Activated T-cell treated with anti-CD3 and anti-CD28 coated beads, Interleukin-2, amount 50 U/mL, for 72 hours (primary cell): ENCODE measurements at places on chromosomes 4 and X. TPM values are rescaled to one million over a fixed set of nuclear protein-coding genes. Genes with fewer than 3 reads are reported as not detected.

The QDPR gene
- total RNA-seq = 22.4 TPM

The TMEM144 gene
- not detected for total RNA-seq

The FAAH2 gene
- total RNA-seq = 31.0 TPM

The SLC7A11 gene
- total RNA-seq = 13.8 TPM

The NAP1L3 gene
- 2.5 TPM for total RNA-seq

The ADGRL3 gene
- total RNA-seq = not detected

The CCNA2 gene
- 69.0 TPM for total RNA-seq

GRCh38 chr4:15719506-15719905, 16.6 kb downstream of the BST1 start:
- no peak for DNase-seq

DNA sequence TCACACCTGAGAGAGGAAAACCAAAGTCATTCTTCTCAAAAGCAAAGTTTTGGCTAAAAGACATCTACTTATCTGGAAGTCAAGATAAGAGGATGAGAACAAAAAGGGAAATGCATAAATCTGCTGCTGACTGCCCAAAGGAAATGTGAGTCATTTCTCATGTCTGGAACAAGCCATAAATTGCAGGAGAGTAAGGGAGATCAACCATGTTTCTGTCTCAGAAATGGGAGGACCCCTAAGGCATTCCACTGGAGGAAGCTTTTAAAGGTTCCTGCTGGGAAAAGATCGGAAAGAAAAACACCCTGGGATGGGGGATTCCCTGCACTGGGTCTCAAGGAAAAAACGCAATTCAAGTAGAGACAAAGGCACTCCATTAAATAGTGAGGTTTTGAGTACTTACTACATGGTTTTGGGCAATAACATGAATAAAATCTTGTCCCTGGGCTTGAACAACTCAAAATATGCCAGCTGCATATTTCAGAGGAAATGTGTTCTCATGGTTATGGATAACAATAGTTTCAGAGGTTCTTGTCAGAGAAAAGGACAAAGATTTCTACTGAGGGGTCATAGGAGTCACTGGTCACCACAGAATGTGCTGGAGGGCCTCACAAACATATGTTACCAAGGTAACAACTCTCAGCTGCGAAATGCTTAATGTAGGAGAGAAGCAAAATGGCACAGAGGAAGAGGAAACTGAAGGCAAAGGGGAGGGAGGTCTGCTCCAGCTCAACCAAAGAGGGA, 19.3 kb downstream of the GPR143 start:
- DNase-seq = no peak

GRCh38 chr4:147916351-147916750, 184.5 kb downstream of the ARHGAP10 start:
- DNase-seq = no peak

DNA sequence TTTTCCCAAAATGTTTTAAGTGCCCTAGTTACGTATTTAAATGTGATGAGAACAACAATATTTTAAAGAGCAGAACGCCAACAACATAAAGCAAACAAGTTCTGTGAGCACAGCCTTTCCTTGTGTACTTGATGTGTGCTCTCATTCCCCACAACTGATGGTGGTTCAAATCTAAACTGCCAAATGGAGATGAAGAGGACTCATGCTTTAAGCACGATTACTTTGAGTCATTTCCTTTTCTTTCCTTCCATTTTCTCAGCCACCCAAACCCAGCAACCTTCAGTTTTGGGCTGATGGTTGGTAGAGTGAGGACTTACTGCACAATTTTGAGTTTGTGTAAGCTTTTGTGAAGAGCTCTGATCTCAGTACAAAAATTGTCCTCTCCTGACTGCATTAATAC, 1.7 kb downstream of the NSD2 start:
- peak; percentile 56 for DNase-seq

DNA sequence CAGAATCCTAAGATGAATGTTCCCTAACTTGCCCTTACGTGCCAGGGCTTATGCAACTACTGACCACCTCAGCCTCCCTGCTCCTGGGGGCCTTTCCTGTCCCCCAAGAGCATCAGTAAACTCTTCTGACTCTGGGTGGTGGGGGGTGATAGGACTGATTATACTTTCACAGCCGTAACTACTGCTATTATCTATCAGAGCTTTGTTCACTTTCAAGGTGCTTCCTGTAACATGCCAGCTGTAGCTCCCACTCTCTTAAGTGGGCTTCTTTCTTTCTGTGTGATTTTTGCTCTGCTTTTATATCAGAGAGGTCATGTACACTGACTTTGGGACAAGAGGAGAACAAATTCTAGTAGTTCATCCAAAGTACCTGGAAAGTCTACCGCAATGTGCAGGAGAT, 25.3 kb downstream of the SPINK2 start:
- no peak for DNase-seq

DNA sequence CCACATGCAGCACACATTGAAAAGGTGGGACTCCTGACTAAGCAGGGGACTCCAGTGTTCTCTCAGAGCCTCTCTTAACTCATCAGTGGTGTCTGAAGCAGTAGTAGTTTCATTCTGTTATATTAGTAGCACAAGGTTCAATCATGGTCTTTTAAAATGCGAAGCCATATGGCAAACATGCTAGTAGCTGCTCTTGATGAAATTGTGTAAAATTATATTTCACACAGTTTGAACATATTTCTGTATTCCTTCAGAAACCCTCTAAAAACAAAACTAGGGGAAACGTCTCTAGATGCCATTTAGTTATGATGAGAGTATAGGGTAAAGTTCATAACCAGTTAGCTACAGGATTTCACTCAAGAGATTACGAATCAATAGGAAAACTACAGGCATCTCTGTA, 176.9 kb downstream of the DCTD start:
- no peak for DNase-seq

DNA sequence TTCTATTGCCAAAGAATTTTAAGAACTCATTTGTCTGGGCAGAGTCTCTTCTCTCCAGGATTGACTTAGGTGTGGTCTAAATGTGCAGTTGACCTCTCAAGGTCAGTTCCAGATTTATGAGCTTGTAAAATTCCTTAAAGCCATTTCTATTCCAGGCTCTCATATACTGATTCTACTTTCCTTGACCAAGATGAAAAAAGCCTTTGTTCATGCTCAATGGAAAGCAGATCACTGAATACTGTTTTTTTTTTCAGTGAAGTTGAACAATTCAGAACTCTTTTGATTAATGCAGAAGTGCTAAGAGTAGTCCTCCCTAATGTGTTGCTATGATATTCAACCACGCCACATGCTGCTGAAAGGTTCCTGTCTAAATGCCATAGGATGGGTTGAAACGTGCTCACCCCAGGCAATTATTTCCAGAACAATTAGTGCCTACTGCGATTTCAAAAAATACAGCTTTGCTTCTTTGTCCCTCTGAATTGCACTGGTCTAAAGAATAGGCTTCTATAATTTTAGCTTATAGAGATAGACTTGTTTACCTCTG, 312.4 kb upstream of the PABPC5 start:
- DNase-seq = no peak

- no peak for DNase-seq
Measured at GRCh38 chrX:150566734-150567182, 1.7 kb upstream of the MTM1 start.

DNA sequence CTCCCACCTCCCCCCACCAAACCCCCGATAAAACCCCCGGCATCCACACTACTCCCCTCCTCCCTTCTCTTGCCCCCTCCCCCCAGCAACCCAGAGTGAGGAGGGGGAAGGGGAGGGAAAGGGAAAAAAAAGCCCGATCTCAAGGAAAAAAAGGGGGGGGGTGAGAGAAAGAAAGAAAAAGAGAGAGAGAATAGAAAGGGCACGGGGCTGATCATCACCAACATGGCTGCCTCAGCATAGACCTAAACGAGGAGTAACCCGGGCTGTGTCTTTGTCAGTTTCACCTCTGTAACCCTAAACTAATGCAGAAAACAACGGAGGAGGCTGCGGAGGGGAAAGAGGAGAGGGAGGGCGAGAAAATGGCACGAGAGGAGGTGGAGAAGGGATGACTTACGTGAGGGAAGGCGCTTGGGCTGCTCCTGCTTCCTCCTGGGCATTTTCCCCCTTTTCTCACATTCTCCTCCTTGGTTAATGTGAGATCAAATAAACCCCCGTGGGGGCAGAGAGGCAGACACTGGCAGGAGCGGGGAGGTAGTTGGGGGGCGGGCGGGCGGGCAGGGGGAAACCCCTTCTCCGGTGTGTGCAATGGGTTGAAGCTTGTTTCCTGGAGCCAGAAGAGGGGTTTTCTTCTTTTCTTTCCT, 532 bp downstream of the ZNF827 start:
- DNase-seq = peak; percentile 48

GRCh38 chrX:144566592-144566991, 680.7 kb upstream of the SPANXN1 start:
- no peak for DNase-seq

DNA sequence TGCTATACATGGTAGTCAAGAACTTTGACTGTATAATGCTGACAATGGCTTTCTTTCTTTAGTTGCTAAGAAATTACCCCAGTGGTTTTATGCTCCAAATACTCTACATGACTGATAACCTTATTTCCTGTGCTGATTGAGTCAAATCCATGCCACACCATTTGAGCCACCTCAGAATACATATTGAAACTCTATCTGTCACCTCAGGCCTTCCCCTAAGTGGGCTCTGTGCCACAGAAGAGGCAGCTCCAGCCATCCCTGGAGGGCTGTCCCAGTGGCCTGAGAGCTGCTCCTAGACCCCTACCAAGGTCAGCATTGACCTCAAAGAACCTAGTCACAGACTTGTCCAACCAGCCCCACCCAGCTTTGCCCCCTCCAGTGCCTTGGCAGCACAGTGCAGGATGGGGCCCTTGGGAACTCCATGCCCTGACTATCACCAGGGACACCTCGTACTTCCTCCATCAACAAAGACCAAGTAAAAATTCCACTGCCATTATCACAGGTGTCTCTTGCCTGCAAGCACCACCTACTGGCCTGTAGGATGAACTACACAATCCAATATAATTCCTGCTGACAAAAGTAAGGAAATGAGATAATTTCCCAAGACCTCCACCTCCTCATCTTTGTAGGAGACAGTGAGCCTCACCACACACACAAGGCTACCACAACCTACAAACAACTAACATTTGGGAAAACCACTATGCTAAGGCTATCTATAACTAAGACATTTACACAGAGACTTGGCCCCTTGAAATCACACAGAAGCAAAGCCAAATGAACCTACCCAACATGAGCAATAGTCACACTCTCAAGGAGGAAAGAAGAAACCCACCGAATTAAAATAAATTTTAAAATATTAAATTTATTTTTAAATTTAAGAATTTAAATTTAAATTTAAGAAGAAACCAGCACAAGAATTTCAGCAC, 239.9 kb downstream of the NKX6-1 start:
- no peak for DNase-seq

- no peak for DNase-seq
Measured at GRCh38 chrX:96449896-96450295, 234.7 kb upstream of the DIAPH2 start.

GRCh38 chr4:184745831-184746795, 12.2 kb upstream of the CENPU start:
- peak; percentile 80 for DNase-seq

DNA sequence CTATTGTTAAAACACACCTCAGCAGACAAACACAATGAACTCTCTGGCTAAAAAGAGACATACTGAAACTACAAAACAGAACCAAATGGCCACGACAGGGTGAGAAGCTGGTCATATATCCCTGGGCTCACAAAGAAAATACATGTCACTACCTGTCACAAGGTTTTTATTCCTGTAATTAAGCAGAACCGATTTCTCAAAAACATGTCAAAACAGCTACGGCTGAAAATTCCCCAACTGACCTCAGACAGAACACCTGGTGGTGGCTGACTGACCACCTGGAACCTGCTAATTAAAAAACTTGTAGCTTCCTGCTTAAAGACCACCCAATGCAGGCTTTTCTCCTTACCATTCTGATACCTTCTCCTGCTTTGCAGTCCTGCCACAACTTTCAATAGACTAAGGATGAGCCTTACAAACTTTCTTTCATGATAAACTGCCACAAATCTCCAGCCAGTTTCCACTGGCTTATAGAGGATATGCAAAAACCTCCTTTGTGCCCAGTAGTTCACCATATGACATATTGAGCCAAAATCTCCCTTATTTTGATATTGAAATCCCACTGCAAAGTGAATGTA, 571.9 kb downstream of the SPOCK3 start:
- no peak for DNase-seq

DNA sequence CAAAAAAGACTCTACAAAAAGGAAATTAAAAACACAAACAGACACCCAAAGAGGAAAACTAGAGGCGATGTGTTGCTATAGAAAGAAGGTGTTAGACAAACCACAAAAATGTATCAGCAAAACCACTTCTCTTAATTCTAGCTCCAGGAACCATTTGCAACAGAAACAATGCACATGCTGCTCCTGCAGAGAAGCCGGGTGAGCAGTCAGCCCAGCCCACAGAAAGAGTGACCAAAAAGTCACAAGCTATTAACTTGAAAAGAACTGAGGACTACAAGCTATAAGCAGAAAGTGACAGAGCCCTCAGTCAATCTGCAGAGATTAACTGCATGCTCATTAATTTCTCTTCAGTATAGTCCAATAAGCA, 96.2 kb upstream of the KLHL13 start:
- DNase-seq = no peak
